Panc1 (cell line): ENCODE measurements at places on chromosomes 16 and 17. TPM values are rescaled to one million over a fixed set of nuclear protein-coding genes. Genes with fewer than 3 reads are reported as not detected.

RHOT1 gene
- total RNA-seq: 39.2 TPM

CA5A gene
- total RNA-seq: not detected

SLC5A10 gene
- total RNA-seq: not detected

COPZ2 gene
- total RNA-seq: 5.4 TPM

KRTAP1-1 gene
- not detected for total RNA-seq

TBC1D3K gene
- 1.5 TPM for total RNA-seq

ZG16B gene
- total RNA-seq: 9.1 TPM

CCL4 gene
- total RNA-seq: 0.51 TPM

AHSP gene
- not detected for total RNA-seq

TP53TG3C gene
- not detected for total RNA-seq

CRYM gene
- total RNA-seq: 0.41 TPM

ARHGAP23 gene
- total RNA-seq: 33.0 TPM

KRTAP2-2 gene
- total RNA-seq: not detected

DNAH9 gene
- not detected for total RNA-seq

NEUROD2 gene
- total RNA-seq: not detected

CAPNS2 gene
- total RNA-seq: 1.4 TPM

IRX3 gene
- total RNA-seq: 7.0 TPM

HBA1 gene
- 4.4 TPM for total RNA-seq

PIGW gene
- total RNA-seq: 16.2 TPM

JPH3 gene
- 1.2 TPM for total RNA-seq

SLC12A4 gene
- total RNA-seq: 31.8 TPM

SLC6A2 gene
- total RNA-seq: 0.10 TPM

ZSCAN10 gene
- total RNA-seq: 0.21 TPM

RGS11 gene
- total RNA-seq: 10.2 TPM

AIPL1 gene
- total RNA-seq: not detected

PLXDC1 gene
- not detected for total RNA-seq

ADAMTS18 gene
- not detected for total RNA-seq

SLC12A3 gene
- 0.15 TPM for total RNA-seq

TNK1 gene
- 6.2 TPM for total RNA-seq

CCL14 gene
- total RNA-seq: not detected

SLC5A2 gene
- total RNA-seq: 0.15 TPM

CACNG4 gene
- 40.3 TPM for total RNA-seq

KCNG4 gene
- not detected for total RNA-seq

ESRP2 gene
- 27.0 TPM for total RNA-seq

KRTAP17-1 gene
- total RNA-seq: not detected

SLC13A2 gene
- not detected for total RNA-seq

TSPOAP1 gene
- total RNA-seq: 0.05 TPM

MYH1 gene
- total RNA-seq: not detected

PDE6G gene
- total RNA-seq: 0.85 TPM

PTGES3L gene
- total RNA-seq: 0.74 TPM

TBC1D3C gene
- not detected for total RNA-seq

MEIOC gene
- total RNA-seq: 0.82 TPM

VPS35L gene
- total RNA-seq: 124 TPM

TOX3 gene
- 3.4 TPM for total RNA-seq

SP6 gene
- 4.0 TPM for total RNA-seq

CUEDC1 gene
- 103 TPM for total RNA-seq

CACNG3 gene
- not detected for total RNA-seq

FLYWCH2 gene
- total RNA-seq: 77.3 TPM

DGKE gene
- 19.1 TPM for total RNA-seq

CD300LB gene
- not detected for total RNA-seq

HAS3 gene
- 6.9 TPM for total RNA-seq

SMG6 gene
- total RNA-seq: 17.8 TPM

ASB16 gene
- not detected for total RNA-seq

KRT16 gene
- 1.6 TPM for total RNA-seq

HOXB7 gene
- 44.0 TPM for total RNA-seq

RASD1 gene
- 1.7 TPM for total RNA-seq

NPIPA7 gene
- 5.6 TPM for total RNA-seq

CX3CL1 gene
- 21.8 TPM for total RNA-seq

KIF19 gene
- total RNA-seq: not detected

SLC16A6 gene
- total RNA-seq: 0.26 TPM
